ENCODE measurements at places on chromosomes 16 and 17.

- DNase-seq = no peak
Measured at GRCh38 chr17:14580499-14580898, 279.6 kb downstream of the HS3ST3B1 start.

- no peak for DNase-seq
Measured at GRCh38 chr16:81575834-81576233, 131.2 kb downstream of the CMIP start.

DNA sequence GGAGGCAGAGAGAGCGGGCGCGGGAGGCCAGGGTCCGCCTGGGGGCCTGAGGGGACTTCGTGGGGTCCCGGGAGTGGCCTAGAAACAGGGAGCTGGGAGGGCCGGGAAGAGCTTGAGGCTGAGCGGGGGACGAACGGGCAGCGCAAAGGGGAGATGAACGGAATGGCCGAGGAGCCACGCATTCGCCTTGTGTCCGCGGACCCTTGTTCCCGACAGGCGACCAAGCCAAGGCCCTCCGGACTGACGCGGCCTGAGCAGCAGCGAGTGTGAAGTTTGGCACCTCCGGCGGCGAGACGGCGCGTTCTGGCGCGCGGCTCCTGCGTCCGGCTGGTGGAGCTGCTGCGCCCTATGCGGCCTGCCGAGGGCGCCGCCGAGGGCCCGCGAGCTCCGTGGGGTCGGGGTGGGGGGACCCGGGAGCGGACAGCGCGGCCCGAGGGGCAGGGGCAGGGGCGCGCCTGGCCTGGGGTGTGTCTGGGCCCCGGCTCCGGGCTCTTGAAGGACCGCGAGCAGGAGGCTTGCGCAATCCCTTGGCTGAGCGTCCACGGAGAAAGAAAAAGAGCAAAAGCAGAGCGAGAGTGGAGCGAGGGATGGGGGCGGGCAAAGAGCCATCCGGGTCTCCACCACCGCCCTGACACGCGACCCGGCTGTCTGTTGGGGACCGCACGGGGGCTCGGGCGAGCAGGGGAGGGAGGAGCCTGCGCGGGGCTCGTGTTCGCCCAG is 1.2 kb upstream of the CBX4 start:
- DNase-seq = no peak

DNA sequence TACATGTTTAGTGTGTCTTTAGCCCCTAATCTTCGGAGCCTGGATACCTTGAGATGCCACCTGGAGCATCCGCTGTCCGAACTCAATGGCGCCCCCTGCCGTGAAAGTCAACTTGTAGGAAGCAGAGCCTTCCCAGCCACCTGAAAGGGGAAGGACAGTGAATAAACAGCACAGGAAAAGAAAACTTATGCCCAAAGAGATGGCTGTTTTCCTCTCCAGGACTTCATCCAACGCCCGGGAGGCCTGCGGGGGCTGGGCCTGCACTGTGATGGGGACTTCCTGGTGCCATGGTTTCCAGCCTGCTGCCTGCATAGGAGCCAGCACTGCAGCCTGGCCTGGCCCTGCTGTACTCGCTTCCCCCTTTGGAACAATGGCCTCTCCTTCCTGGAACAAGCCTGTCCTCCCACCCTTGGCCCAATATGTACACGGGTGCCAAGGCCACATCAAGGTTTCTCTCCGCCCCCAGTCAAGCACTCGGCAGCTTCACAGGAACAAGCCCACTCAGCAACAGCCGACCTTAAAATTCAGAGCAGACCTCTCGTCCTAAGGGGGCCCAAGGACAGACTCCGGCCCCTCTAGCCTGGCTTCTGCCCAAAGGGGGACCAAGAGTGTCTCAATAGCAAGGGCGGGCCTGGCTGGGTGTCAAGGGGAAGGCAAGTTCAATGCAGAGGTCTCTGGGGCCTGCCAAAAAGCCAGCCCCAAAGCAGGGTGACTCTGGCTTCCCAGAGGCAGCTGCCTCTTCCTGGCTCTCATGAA is 4.5 kb upstream of the UNC13D start:
- DNase-seq = peak; percentile 87

DNA sequence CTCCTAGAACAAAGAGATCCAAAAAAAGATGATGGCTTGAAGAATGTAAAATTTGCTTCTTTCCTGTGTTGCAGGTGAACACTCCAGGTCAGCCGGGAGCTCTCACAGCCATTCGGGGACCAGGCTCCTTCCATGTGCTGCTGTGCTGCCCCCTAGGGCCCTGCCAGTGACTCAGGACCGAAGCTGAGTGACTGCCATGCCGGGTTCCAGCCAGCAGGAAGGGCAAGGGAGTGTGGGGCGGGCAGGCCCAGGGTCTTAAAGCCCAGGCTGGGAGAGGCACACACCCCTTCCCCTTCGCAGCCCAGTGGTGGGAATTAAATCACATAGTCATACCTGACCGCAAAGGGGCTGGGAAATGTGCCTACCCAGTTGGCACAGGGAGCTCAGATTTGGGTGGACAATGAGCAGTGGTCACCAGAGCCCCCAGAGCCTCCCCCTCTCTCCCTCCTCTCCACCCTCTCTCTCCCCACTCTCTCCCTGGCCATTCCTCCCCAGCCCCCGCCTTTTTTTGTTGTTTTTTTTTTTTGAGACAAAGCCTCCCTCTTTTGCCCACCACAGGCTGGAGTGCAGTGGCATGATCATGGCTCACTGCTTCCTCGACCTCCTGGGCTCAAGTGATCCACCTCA is 11.5 kb downstream of the EPOP start:
- DNase-seq = peak; percentile 46

GRCh38 chr17:60562421-60562820 is 36.4 kb upstream of the APPBP2 start:
- no peak for DNase-seq

DNA sequence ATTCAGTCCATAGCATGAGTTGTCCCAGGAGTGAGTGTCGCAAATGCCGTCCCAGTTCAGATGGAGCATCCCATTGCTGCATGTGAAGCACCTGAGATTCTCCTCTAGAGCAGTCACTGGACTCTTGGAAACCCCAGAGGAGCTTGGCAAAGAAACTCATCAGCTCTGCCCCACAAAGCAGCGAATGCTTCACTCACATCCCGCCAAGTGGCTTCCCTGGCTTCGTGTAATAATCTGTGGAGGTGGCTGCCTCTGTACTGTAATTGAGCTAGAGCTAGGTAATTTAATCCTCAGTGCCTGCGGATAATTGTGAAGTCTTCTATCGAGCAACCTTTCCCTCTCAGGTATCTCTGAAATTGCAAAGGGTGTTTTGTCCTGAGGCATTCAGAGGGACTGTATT is 107.1 kb downstream of the SNX29 start:
- DNase-seq = no peak

GRCh38 chr17:32227910-32228309 is 37.7 kb upstream of the RHBDL3 start:
- DNase-seq = no peak

GRCh38 chr16:35753559-35754390 is 2294.4 kb downstream of the TP53TG3F start:
- no peak for DNase-seq

DNA sequence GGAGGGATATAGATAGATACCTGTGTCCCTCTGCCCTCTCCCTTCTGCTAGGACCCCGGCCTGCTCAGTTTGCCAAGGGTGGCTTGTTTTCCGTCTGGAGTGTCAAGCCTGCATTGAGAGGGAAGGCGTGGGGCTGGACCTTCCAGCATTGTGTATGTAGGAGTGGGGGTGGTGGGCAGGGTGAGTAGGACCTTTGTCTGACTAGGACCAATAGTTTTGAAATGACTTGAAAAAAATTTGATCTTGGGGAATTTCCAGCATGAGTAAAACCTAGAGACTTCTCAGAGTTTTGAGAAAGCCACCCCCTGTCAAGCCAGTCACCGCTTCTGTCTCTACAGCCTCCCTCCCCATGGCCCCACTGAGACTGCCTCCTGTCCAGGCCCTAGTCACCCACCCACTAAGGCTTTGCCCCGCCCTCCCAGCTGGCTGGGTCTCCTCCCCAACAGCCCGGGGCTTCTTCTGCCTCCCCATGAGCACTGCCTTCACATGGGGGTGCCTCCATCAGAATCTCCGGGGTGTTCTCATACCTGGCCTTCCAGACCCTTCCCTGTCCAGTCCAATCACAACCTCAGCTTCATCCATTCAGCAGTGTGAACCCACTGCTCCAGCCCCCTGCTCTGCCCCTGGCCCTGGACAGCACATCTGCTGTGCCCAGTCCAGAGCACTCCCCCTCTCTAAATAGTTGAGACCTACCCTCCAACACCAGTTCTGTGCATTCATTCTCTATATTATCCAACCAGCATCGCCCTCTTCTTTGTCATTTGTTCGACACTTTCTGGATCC is 207.0 kb downstream of the MSI2 start:
- peak; percentile 75 for DNase-seq

DNA sequence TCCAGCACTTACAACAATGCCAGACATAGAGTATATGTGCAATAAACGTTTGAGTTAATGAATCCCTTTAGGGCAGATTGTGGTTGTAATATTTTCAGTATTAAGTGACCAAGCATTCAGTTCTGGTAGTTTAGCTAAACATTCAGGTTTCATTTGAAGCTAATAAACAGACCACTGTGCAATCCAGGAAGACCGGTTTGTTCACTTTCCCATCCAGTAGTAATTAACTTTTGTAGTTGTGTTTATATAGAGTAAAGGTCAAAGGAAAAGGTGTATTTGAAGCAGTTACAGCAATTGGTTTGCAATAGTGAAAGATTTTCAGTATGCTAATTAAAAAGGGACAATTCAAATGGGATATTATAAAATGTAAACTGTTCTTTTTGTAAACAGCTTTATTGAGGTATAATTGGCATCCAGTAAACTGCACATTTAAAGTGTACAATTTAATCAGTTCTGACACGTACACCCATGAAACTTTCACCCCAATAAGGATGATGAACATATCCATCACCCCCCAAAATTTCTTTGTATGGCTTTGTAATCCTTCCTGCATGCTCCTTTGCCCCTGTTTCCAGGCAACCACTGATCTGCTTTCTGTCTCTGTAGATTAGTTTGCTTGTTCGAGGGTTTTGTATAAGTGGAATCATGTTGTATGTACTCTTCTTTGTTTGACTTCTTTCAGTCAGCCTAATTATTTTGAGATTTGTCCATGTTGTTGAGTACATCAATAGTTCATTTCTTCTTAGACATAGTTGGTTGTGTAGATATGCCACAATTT is 26.3 kb downstream of the MRTFB start:
- DNase-seq = no peak

GRCh38 chr17:37088459-37088858 is 139.7 kb downstream of the AATF start:
- no peak for DNase-seq

- DNase-seq = peak; percentile 79
Measured at GRCh38 chr16:58515125-58515870, at the start of gene SETD6. Gene SETD6 (plus strand): TSS chr16:58515517. CDS start chr16:58515538, 21 bp downstream.

DNA sequence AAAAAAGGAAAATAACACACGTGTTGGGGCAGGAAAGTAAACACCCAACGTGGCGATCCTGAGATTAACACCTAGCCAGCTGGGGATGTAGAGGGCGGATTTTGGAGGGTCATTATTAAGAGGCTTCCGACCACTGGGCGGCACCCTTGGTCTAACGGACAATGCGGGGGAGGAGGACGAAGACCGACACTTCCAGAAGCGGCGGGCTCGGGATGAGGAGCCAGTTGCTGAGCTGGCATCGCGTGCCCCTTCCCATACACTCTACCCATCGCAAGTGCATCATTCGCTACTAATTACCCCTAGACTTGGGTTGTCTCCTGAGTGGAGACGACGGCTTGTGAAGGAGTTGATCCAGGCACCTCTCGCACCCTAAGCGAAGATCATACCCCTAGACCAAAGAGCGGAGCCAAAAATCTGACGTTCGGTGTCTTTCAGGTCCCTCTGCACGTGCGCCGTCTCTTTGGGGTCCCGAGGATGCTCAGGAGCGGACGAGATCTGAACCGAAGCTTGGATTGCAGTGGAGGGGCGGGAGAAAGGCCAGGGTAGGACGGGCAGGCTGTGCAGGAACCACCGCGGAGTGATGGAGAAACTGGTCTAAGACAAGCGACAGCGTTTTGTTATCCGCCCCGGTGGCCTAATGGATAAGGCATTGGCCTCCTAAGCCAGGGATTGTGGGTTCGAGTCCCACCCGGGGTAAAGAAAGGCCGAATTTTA is 17.6 kb downstream of the ZNF213 start:
- DNase-seq = peak; percentile 84

GRCh38 chr16:54050459-54051210 is 236.0 kb downstream of the IRX3 start:
- DNase-seq = no peak

- DNase-seq = no peak
Measured at GRCh38 chr16:15658149-15658548, 8.1 kb downstream of the NDE1 start.

DNA sequence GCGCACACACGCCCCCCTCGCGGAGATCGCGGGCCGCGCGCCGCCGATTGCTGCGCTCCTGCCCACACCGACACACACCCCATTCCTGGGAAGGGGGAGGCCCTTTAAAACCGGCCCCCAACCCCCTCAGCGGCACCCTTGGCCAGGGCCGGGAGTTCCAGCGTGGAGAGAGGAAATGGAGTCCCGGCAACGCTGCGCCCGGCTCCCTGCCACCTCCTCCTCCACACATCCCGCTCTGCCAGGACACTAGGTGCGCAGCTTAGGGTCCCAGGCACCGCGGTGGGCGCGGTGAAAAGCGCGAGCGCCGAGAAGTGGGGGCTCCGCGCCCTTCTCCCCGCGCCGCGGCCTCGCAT is 397 bp downstream of the CDC42EP4 start:
- no peak for DNase-seq

DNA sequence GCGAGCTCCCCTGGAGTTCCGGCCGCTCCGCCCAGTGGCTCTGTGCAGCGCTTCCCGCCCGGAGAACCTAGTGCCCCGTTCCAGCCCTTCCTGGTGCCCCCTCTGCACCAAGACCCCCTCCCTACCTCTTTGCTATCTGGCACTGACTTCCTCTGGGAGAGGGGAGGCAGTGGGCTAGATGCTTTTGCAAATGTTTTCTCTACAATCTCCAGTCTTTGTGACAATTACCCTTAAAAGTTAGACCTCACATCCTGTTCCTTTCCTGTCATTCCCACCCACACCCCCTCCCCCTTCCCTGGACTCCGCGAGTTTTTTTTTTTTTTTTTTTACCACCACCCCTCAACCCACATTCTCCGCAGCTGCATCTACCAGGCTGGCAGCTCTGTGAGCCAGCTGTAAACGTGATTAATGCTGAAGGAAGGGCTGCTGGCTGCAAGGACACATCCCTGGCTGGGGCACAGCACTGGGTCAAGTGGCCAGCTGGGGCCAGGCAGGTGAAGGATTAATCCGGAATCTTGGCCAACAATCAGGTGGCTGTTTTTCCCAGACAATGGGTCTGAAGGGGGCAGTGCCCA is 101.5 kb downstream of the MGAT5B start:
- no peak for DNase-seq

DNA sequence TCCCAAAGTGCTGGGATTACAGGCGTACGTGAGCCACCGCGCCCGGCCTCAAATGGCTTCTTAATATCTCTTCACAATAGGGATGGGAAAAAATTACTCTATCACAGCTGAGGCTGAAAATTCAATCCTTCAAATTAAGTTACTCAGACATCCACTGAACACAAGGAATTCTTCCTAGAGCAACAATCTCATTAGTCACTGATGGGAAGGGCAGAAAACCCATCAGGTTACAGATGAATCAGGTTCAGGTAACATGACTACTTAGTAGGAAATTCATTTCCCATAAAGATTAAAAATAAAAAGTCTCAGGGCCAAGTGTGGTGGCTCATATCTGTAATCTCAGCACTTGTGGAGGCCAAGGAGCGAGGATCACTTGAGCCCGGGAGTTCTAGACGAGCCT is 42.5 kb upstream of the ABR start:
- no peak for DNase-seq

GRCh38 chr16:27374221-27374803 is 27.7 kb upstream of the IL21R start:
- no peak for DNase-seq

All from stimulated activated CD4-positive, alpha-beta T cell treated with anti-CD3 and anti-CD28 coated beads, Interleukin-12 subunit alpha, Interleukin-12 subunit beta, amount 100 ng/mL, for 4 hours (primary cell).